ENCODE measurements at places on chromosomes 12 and 14. TPM values are rescaled to one million over a fixed set of nuclear protein-coding genes. Genes with fewer than 3 reads are reported as not detected.
A peak's percentile ranks its signal among the peaks of the same experiment; 100 is the strongest.

KRT73 gene
- not detected for total RNA-seq

ARHGAP9 gene
- total RNA-seq: 3.4 TPM

COPZ1 gene
- 154 TPM for total RNA-seq

OR6C3 gene
- not detected for total RNA-seq

DNA sequence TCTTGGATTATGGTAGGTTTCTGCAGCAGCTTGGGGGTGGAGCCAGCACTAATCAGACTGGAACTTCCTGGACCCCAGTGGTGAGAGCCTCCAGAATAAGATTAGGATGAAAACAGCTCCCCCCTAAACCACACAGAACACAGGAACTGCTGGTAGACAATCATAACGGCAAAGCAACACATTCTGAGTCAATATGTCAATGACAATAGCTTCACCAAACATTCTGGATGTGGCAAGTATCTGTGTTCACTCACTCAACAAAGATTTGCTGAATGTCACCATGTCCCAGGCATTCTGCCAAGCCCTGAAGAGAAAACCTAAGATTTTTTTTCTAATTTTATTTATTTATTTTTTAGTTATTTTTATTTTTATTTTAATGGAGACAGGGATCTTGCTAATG is 65.2 kb downstream of the LRRC74A start:
- DNase-seq: no peak
- no peaks in the 10 kb centered on the region for H3K36me3 ChIP-seq
- H3K4me1 ChIP-seq: no peaks in the 10 kb centered on the region
- H3K4me3 ChIP-seq: no peak overlapping the region

GRCh38 chr14:63735720-63736119 is 7.9 kb upstream of the SGPP1 start:
- no peak overlapping the region for H3K27ac ChIP-seq
- H3K27me3 ChIP-seq: no peaks in the 10 kb centered on the region
- H3K4me3 ChIP-seq: no peak overlapping the region

- H3K27me3 ChIP-seq: no peaks in the 10 kb centered on the region
- H3K4me1 ChIP-seq: no peaks in the 10 kb centered on the region
- DNase-seq: no peak
- no peak overlapping the region for H3K4me3 ChIP-seq
These were observed 129.1 kb downstream of the GPR135 start for GRCh38 chr14:59336098-59336497.

DNA sequence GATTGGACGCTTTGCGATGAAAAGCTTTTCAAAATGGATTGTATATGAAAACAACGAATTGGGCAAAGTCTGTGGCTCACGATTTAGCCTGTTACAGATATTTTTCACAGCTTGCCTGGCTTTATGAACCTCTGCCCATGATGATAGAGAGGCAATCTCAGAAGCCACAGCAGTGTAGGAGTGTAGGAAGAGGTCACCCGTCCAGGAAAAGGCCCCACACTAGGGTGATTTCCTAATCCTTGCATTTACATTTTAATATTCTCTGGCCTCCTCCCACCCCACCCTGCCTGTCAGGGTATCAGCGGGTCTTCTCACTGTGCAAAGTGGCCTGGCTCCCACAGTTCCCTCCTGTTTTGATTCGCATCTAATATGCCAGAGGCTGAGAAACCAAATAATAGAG is 81.8 kb upstream of the FOXN3 start:
- H3K36me3 ChIP-seq: no peaks in the 10 kb centered on the region
- no peak overlapping the region for H3K4me3 ChIP-seq
- H3K27ac ChIP-seq: no peak overlapping the region
- no peaks in the 10 kb centered on the region for H3K4me1 ChIP-seq
- no peak for DNase-seq
- H3K27me3 ChIP-seq: no peaks in the 10 kb centered on the region

DNA sequence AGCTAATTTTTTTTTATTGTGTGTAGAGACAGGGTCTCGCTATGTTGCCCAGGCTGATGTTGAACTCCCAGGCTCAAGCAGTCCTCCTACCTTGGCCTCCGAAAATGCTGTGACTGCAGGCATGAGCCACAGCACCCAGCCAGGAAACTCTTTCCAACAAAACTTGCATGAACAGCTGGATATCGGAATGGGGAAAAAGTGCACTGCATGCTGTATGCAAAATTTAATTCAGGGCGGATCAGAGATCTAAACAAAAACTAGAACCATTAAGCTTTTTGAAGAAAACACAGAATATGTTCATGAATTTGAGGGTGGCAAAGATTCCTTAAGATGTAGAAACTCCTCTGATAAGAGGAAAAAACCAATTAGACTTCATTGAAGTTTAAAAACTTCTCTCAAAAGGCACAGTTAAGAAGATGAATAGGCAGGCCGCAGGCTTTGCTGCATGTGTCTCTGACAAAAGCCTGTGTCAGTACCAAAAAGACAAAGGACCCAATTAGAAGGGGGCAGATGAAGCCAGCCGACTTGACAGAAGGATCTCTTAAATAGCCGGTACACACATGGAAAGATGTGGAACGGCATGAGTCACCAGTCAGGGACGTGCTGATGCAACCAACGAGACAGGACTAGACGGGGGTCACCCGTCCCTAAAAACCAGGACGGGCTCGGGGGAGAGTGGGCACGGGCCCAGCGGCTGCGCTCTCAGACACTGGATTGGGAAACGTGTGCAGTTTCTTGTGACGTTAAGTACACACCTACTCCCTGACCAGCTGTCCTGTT is 34.8 kb upstream of the MMP17 start:
- H3K27me3 ChIP-seq: no peaks in the 10 kb centered on the region
- H3K4me1 ChIP-seq: no peaks in the 10 kb centered on the region
- H3K4me3 ChIP-seq: no peak overlapping the region
- DNase-seq: no peak

DNA sequence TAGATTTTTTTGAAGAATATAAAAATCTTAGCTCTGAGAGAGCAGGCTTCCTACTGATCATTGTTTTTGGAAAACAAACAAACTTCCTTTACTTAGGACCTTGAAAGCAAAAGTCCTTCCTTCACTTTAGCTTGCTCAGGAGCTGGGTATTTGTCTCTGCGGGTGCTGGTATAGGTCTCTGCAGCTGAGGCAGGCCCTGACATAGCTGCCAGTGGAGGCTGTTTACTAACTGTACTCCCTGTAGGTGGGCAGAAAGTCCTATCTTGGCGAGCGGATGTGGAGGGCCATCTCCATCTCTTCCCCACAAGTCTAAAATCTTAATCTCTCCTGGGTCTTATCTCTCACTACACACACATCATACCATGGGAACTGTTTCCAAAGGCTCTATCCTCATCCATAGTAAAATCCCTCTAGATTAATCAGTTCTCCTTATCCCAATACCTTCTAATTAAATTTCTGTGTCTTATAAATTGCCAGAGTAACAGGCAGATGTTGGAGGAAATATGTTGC is 4.1 kb upstream of the MIA2 start:
- no peak overlapping the region for H3K4me3 ChIP-seq
- H3K27me3 ChIP-seq: no peaks in the 10 kb centered on the region
- no peak overlapping the region for H3K27ac ChIP-seq
- no peaks in the 10 kb centered on the region for H3K36me3 ChIP-seq

GRCh38 chr14:82565825-82566224 is 1032.2 kb upstream of the SEL1L start:
- H3K36me3 ChIP-seq: no peaks in the 10 kb centered on the region
- no peaks in the 10 kb centered on the region for H3K27me3 ChIP-seq
- DNase-seq: no peak
- H3K4me3 ChIP-seq: no peak overlapping the region

GRCh38 chr12:103748875-103749274 is 92.2 kb downstream of the NT5DC3 start:
- H3K4me3 ChIP-seq: no peak overlapping the region
- no peak for DNase-seq
- no peak overlapping the region for H3K27ac ChIP-seq
- H3K4me1 ChIP-seq: no peaks in the 10 kb centered on the region
- no peaks in the 10 kb centered on the region for H3K36me3 ChIP-seq
- H3K27me3 ChIP-seq: no peaks in the 10 kb centered on the region

GRCh38 chr12:21248679-21249078 is 86.0 kb downstream of the SLCO1A2 start:
- H3K4me1 ChIP-seq: no peaks in the 10 kb centered on the region
- H3K4me3 ChIP-seq: no peak overlapping the region
- H3K36me3 ChIP-seq: no peaks in the 10 kb centered on the region
- no peak overlapping the region for H3K27ac ChIP-seq
- no peak for DNase-seq
- no peaks in the 10 kb centered on the region for H3K27me3 ChIP-seq

DNA sequence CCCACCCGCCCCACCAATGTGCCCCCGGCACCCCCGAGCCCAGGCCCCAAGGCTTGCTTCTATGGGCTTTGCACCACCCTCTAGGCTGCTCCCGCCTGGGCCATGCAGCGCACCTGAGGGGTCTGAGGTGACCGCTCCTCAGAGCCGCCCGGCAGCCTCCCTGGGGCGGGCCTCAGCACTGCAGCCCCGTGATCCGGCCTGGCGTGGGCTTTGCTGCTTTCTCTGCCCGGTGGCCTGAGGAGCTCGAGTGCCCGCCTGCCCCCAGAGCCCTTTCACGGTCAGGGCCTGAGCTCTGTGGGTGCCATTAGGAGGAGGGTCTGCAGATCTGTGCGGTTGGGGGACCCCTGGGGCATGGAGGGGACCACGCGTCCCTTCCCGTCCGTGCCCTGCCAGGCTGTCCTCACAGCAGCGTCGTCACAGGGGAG is 6.2 kb downstream of the MTA1 start:
- DNase-seq: no peak
- no peak overlapping the region for H3K27ac ChIP-seq
- no peak overlapping the region for H3K4me3 ChIP-seq
- no peaks in the 10 kb centered on the region for H3K4me1 ChIP-seq
- H3K27me3 ChIP-seq: no peaks in the 10 kb centered on the region

DNA sequence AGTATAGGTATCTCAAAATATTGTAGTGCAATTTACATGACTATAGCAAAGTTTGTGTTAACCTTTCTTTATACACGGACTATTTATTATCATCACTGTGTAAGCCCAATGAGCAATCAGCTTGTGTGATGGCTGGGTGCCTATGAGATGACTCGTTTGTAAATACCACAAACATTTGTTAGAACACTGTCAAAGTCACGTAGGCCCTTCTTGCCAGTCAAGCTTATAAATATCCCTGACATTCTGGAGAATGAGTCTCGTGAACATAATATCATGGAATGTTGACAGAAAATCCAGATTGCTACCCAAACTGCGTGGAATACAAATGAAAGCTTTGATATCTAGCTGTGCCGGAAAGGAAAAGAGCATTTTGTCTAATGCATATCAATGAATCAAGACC is 648.3 kb upstream of the MDGA2 start:
- no peak overlapping the region for H3K27ac ChIP-seq
- no peak for DNase-seq
- no peak overlapping the region for H3K4me3 ChIP-seq
- no peaks in the 10 kb centered on the region for H3K4me1 ChIP-seq
- no peaks in the 10 kb centered on the region for H3K27me3 ChIP-seq
- H3K36me3 ChIP-seq: no peaks in the 10 kb centered on the region

GRCh38 chr12:123944696-123945095 is 27.9 kb downstream of the CCDC92 start:
- DNase-seq: no peak
- H3K4me3 ChIP-seq: no peak overlapping the region
- H3K36me3 ChIP-seq: peaks cover 39% of the 10 kb centered on the region
- no peaks in the 10 kb centered on the region for H3K27me3 ChIP-seq
- H3K27ac ChIP-seq: no peak overlapping the region

- DNase-seq: no peak
- no peaks in the 10 kb centered on the region for H3K4me1 ChIP-seq
- H3K4me3 ChIP-seq: no peak overlapping the region
- no peak overlapping the region for H3K27ac ChIP-seq
These were observed 508.2 kb upstream of the ATP2B1 start for GRCh38 chr12:90216815-90217214.

- H3K27me3 ChIP-seq: no peaks in the 10 kb centered on the region
- H3K4me1 ChIP-seq: no peaks in the 10 kb centered on the region
- no peak overlapping the region for H3K27ac ChIP-seq
- no peak for DNase-seq
These were observed 78.4 kb upstream of the RIN3 start for GRCh38 chr14:92435154-92435553.

DNA sequence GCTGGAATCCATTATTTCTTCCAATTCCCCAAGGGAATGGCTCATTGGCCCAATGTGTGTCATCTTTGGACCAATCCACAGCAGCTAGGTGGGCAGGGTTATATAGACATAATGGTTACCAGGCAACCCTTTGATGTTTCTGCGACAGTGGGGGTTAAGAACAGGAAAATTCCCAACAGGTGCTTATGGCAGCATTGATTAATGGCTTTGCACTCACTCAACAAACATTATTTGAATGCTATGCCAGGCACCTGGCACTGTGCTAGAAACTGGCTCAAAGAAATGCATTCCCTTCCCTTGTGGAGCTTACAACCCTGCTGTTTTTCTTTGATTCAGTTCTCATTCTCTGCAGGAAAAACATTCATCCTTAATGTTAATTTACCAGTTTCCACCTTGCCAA is 1221.0 kb downstream of the AACS start:
- no peaks in the 10 kb centered on the region for H3K4me1 ChIP-seq
- no peaks in the 10 kb centered on the region for H3K36me3 ChIP-seq
- H3K27me3 ChIP-seq: no peaks in the 10 kb centered on the region
- H3K4me3 ChIP-seq: no peak overlapping the region
- DNase-seq: no peak

DNA sequence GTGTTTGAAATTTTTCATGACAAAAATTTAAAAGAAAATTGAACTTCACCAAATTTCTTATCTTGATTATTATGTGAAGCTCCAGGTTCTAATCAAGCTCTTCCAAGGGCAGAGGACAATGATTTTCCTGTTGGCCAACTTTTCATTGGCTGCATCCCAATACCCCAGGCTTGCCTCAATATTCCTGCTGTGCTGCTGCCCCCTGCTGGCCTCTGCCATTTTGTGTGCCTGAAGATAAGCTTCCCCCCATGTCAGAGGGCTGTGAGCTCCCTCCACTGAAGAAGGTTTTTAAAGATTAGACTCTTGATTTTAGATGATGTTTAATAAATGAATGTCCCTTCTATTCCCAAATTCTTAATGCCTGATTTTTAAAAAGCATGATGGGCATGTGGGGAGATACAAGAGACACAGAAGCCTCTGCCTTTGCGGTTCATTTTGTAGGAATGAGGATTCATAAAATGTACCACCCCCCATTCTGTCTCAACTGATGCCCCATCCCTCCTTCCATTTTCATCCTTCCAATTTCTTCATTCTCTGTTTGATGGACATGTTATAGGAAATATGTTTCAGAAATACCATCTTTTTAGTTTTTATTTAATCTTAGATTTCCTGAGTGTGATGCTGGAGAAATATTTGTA is 76.7 kb upstream of the RGS6 start:
- DNase-seq: peak; percentile 68
- no peak overlapping the region for H3K27ac ChIP-seq
- no peak overlapping the region for H3K4me3 ChIP-seq
- no peaks in the 10 kb centered on the region for H3K27me3 ChIP-seq
- no peaks in the 10 kb centered on the region for H3K4me1 ChIP-seq
